ENCODE measurements at places on chromosomes 5 and 9.

- no peak for DNase-seq
Observed at GRCh38 chr9:106829666-106830408, 33.1 kb upstream of the ZNF462 start.

- DNase-seq = no peak
Observed at GRCh38 chr5:35246411-35246810, 16.1 kb upstream of the PRLR start.

GRCh38 chr9:107738789-107739188, 249.2 kb upstream of the KLF4 start:
- DNase-seq = no peak

- no peak for DNase-seq
Observed at GRCh38 chr9:81665322-81665871, 23.9 kb downstream of the TLE1 start.

Data from H1 (cell line).